Psoas muscle (tissue), 8 donors: ENCODE measurements at places on chromosomes 16 and 17.

GRCh38 chr17:3724378-3725077 lies 825 bp downstream of the HASPIN start:
- no peak for DNase-seq

- DNase-seq: no peak
Measured at GRCh38 chr16:74232806-74233465, 63.7 kb upstream of the PSMD7 start.

GRCh38 chr17:7992516-7992915 lies 9.9 kb upstream of the GUCY2D start:
- no peak for DNase-seq

GRCh38 chr16:29644338-29644857 lies 18.6 kb upstream of the SPN start:
- DNase-seq: no peak

DNA sequence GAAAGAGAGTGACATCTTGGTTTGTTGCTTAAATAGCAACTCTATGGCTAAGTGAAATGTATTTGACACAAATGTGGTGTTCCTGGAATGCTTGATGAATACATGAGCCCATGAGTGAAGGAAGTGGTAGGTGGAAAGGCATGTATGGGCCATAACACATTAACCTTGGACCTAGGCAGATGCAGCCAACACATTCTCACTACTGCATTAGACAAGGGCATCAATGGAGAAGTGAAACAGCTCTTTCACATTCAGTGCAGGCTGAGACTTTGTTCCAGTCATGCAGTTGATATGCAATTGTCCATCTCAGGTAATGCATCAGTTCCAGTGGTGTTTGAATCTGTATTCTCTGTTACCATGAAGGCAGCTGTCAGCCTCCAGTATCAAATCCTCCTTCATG lies 133.6 kb downstream of the HS3ST3B1 start:
- DNase-seq: no peak

DNA sequence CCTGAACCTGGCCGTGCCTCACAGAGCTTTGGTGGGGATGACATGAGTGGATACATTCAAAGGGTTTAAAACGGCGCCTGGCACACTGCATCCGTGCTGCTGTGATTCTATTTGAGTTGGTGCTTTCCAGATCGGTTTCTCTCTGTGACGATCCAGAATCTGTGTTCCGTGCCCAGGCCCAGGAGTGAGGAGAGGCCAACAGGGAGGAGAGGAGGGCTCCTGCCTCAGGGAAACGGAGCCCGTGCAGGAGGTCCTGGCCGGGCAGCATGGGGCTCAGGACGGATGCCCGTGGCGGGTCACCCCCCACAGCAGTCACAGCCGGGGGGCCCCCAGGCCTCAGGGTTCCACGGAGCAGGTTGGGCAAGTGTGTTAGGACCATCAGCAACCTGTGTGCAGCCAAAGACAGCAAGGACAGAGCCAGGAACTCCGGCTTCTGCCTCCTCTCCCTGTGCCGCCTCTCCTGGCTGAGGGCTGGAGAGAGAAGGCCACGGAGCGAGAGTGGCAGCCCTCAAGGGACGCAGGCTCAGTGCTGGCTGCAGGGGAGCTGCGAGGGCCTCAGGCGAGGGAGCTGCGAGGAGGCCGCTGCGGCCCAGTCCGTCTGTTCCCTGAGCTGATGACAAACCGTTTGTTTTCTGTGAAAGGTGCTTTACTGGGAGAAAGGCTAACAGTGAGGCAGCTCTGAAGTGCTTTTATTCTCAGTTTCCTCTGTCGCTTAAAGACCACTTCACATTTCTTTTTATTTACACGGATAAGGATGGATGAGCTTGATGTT lies 99.3 kb downstream of the METRNL start:
- DNase-seq: no peak

GRCh38 chr17:74198694-74199093 lies 4.8 kb upstream of the RPL38 start:
- no peak for DNase-seq

GRCh38 chr17:18970582-18971480 lies 18.9 kb downstream of the SLC5A10 start:
- DNase-seq: no peak

- peak; percentile 82 for DNase-seq
Measured at GRCh38 chr16:4936991-4937781, at the start of gene PPL. PPL (minus strand) TSS chr16:4937148; CDS start chr16:4937045, 103 bp downstream.

DNA sequence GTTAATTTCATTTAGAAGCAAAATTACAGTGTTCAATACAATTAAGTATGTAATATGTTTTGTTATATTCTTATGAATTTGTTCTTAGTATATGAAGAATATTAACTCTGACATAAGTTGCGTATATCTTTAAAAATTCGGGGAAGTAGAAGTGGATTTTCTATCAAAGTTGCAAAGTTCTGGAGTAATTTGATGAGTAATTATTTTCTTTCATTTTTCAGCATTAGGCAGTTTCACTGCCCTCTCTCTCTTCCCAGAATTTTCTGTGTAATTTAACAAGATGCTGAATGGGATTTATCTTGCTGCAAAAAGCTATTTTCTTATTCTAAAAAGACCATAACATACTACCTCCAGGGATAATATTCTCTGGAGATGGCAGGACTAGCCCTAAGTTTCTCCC lies 8.9 kb upstream of the CCL18 start:
- DNase-seq: no peak

DNA sequence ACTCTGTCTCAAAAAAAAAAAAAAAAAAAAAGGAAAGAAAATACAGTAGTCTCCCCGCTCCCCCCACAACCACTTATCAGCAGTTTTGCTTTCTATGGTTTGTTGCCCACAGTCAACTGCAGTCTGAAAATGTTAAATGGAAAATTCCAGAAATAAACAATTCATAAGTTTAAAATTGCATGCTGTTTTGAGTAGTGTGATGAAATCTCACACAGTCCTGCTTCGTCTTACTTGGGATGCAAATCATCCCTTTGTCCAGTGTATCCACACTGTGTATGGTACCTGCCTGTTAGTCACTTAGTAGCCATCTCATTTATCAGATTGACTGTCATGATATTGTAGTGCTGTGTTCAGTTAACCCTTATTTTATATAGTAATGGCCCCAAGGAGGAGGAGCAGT lies 41.5 kb downstream of the NF1 start:
- DNase-seq: no peak

- DNase-seq: peak; percentile 35
Measured at GRCh38 chr17:75511610-75512575, 3.4 kb downstream of the CASKIN2 start.

DNA sequence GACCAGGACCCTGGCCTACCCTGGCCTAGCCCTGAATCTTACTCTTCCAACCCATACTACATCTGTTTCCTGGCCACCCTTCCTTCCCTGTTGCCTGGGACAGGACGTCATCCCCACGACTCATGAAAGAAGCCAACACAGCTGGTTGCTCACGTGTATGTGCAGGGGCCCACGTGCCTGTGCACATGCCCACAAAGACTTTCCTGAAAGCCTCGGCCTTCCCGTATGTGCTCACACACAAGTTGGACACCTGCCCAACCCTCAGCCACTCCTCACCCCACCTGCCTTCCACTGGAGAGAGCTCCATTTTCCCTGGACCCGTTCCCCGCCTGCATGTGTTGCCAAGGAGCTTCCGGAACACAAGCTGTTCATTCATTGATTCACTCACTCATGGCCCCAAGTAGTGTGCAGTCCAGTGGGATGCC lies 7.0 kb downstream of the PLXDC1 start:
- DNase-seq: peak; percentile 93

DNA sequence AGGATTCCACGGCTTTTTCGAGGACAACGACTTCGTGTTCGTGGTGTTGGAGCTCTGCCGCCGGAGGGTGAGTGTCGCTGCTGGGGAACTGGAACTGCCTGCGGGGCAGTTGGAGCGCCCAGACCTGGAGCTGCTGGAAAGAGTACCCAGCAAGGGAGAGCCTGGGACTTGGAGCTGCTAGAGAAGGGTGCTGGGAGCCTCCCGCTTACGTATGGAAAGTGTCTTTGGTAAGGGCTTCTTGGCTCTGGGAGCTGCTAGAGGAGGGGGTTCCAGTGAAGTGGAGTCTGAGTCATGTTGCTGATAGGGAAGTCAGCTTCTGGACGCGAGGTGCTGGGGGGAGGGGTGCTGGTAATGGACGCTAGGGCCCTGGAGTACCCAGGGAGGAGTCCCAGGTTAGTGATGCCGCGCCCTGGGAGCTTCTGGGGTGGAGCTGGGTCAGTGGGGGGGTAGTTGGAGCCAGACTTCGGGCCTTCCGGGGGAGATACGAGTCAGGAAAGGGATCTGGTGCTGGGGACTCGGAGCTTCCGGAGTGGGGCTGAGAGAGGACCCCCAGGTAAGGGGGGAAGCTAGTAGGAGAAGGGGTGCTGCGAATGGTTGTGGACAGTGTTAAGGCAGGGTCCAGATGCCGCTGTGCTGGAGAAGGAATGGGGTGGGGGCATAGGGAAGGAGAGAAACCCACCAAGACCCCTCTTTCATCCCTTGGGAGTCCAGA lies 741 bp downstream of the PLK1 start:
- no peak for DNase-seq

DNA sequence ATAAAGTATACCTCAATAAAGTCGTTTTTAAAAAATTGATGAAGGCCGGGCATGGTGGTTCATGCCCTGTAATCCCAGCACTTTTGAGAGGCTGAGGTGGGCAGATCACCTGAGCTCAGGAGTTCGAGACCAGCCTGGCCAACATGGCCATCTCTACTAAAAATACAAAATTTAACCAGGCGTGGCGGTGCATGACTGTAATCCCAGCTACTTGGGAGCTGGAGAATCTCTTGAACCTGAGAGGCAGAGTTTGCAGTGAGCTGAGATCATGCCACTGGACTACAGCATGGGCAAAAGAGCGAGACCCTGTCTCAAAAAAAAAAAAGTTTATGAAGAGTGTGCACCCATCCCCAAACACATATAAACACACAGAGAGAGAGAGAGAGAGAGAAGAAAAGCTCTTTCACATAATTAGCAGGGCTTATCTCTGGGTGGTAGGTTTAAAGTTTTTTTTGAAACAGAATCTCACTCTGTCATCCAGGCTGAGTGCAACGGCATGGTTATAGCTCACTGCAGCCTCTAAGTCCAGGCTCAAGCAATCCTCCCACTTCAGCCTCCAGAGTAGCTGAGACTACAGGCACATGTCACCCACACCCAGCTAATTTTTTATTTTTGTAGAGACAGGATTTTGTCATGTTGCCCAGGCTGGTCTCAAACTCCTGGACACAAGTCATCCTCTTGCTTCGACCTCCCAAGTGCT lies 3.0 kb downstream of the SREBF1 start:
- DNase-seq: no peak

DNA sequence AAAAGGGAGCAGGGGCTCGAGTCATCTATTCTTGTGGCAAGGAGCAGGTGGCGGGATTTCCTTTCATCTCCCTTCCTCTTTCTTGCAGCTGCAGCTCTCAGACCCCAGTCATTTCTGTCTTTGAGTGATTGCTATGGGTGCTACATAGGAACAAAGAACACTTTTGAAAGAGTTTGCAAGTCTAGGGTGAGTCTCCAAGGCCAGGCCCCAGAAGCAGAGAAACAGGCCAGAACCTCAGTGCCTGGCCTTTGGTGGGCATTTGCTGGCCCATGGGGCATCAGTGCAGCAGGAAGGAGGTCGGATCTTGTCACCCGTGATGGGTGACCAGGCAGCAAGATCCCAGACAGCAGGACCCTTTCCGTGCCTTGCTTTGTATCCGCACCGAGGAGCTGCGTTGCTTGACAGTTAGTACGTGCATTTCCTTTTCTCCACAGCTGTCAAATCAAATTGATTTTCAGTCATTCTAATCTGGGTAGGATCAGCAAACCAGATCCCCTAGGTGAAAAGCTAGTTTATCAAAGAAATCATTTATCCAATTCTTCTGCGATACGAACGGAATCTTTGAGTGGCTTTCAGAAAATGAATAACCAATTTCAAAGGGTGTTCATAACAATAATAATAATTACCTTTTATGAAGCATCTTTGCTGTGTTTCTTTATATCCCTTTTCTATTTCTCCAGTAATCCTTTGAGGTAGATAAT lies 244.6 kb upstream of the MAF start:
- DNase-seq: no peak

- DNase-seq: peak; percentile 83
Measured at GRCh38 chr16:68264128-68265077, at the start of gene SLC7A6. SLC7A6 (plus strand) TSS chr16:68264526; CDS start chr16:68274727, 10,201 bp downstream.

- DNase-seq: no peak
Measured at GRCh38 chr17:54255696-54256095, 433.0 kb downstream of the KIF2B start.

DNA sequence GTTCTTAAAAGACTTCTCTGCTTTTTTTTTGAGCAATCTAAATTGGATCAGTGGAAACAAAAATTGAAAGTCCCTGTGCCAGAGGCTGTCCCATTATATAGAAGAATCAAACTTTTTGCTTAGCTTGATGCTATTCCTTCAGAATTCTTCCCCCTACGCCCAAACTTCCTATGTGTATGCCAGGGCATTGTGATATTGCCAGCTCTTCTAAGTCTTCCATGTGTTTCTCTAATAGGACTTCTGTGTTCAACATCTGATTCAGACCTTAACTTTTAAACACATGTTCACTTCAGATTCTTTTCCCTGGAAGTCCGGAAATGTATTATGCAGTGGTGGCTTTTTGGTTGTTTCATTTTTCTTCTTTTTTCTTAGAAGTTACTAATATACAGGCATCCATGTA lies 18.7 kb downstream of the PTRH2 start:
- DNase-seq: no peak

GRCh38 chr16:64952177-64952576 lies 169.7 kb downstream of the CDH11 start:
- no peak for DNase-seq

- no peak for DNase-seq
Measured at GRCh38 chr17:35889818-35890773, 9.9 kb upstream of the CCL5 start.

GRCh38 chr16:24116046-24116776 lies 139.9 kb upstream of the CACNG3 start:
- no peak for DNase-seq

DNA sequence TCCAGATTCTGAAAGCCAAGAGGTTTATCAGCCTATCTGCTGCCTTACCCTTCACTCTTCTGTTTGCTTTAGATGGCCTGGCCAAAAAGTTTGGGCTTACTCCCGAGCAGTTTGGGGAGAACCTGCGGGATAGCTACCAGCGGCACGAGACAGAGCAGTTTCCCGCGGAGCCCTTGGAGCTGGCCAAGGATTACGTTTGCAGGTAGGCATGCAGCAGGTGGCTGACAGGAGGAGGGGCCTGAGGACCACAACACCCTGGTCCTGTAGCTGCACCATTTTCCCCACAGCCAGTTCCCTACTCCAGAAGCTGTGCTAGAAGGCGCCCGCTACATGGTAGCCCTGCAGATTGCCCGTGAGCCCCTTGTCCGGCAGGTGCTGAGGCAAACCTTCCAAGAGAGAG lies 20.6 kb downstream of the SUPT6H start:
- DNase-seq: no peak
